ENCODE measurements at places on chromosomes 2 and 18.
A peak's percentile ranks its signal among the peaks of the same experiment; 100 is the strongest.

DNA sequence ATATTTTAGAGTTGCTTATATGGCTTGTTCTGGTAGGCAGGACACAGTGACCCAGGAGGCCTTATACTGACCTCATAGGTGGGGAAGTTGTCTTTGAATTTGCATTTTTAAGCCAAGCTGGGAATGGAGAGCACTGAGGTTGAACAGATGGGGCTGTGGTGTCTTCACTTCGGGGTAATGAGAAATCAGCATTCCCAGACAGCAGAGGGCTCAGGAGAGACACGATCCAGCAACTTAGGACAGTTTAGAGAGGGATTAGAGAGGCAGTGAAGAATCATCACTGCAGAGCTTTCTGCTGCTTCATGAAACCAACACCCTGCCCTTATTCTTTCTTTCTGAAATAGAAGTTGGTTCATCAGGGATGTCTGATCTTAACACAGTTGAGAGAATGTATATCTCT is 202.4 kb downstream of the TDRD15 start:
- DNase-seq, result no peak

- no peak for DNase-seq
Observed at GRCh38 chr18:4445902-4446301, 9.2 kb downstream of the DLGAP1 start.

GRCh38 chr2:113182471-113183260 is 8.9 kb downstream of the PSD4 start:
- DNase-seq, result no peak

DNA sequence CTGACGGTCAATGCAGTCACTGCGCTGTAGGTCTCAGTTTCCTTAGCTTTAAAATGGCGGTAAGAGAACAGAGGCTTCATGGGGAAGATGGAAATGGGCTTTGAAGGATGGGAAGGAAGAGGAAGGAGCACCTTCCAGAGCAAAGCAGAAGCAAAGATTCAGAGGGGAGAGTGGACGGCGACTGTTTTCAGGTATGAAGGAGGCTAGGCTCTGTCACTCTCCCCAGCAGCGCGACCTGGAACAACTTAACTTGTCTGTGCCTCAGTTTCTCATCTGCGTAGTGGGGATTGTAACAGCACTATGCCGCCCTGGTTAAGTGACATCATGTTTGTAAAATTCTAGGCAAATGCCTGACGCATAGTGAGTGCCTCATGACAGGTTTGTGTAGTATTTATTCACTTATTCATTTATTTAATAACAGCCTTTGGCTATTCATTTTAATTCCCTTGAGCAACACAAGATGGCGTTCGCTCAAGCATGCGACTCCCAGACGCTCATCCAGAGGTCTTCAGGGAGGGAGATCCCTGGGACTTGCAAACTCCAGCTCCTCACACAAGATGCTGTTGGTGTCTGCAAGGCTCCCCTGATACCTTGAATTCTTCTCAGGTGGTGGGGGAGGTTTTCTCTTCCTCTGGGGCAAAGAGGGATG is 336.3 kb downstream of the DYSF start:
- no peak for DNase-seq

DNA sequence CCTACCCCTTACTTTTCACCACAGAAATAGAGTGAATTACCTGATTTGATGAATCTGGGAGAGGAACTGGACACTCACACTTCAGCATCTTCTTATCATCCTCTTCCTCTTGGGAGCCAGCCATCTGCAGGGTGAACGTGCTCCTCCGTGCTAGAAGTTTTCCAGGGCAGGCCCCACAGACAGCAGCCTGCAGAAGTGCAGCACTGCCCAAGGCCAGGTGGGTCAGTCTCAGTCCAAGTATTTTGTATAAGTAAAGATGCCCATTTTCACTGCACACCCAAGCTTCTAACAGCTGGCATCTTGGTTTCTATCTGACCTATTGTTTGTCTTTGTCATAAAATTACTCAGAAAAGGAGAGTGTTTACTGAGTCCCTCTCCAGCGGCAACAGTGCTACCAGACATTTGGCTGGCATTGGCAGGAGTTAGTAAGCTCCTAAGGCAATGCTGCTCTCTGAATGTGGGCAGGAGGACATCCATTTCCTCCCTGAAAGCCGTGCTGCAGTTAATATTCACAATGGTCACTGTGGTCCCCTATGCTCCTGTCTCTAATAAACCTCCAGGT is 222.6 kb upstream of the CTAGE1 start:
- DNase-seq, result no peak

DNA sequence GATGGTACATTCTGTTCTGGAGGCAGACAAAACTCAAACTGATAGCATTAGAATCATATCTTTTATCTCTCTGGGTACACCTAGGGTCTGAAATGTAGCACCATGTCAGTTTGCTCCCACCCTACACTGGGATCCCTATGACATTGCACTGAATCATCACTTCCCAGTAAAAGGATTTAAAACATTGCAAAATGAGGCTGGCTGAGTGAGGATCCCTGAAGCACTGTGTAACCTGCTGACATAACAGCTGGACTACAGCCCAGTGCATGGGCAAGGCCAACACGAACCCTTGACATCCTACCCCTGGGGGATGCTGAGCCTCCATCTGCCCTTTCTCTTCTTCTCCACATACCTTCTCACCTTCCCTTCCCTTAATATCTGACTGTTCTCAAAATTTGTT is 253.2 kb downstream of the TTC32 start:
- DNase-seq, result no peak

- DNase-seq, result peak; percentile 81
Observed at GRCh38 chr2:57891086-57891712, 155.4 kb upstream of the VRK2 start.

DNA sequence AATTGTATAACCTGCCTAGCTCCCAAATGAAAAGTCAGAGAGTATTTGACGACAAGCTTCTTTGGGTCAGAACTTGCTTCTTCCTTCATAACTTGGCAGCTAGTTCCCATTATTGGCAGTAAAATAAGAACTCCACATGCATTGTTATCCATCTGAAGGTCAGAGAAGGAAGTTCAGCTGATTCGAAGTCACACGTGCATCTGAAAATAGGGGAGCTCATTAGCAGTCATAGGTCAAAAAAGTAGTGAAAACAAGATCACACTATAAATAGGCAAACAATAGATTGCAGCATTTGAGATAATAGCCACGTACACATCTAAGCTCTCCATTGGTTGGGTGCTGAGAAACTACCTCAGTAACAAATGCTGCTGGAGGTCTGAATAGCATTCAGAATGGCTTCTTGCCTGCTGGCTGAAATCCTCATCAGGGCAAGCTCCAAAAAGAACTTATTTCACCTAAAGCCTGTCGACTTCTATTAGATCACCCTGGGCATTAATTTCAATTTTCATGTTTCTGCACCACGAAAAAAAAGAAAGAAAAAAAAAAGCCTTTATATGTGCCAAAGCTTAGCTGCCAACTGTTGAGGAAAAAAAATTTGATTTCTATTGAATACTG is 1492.9 kb upstream of the CELF4 start:
- DNase-seq, result peak; percentile 46

DNA sequence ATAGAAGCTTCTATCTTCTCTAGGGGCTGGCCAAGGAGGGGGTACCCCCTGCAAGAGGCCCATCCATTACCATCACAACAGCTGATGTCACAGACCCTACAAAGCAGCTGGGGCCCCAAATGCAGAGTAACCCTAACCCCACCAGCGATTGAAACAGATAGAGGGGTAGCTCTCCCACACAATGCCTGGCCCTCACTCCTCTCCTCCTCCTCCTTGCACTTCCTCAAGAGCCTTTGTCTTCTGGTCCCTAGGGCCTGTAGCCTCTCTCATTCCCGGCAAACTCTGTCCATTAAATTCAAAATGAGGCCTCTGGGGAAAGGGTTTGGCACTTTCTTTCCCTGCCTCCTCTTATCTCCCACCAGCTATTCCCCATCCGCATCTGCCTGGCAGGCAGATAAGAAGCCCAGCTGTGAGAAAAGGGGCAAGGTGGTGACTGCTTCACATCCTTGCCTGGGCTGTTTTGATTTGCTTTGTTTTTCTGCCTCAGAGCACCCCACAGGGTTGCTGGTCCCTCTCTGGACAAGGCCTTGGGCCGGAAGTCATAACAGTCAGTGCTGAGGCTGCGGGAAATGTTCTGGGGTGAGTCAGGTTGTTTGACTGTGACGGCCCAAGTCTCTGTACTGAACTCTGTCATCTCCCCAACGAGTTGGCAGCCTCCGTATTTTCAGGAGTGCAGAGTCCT is 26.1 kb upstream of the CYP26B1 start:
- no peak for DNase-seq

GRCh38 chr2:239630618-239631286 is 229.9 kb upstream of the HDAC4 start:
- DNase-seq, result no peak

- no peak for DNase-seq
Observed at GRCh38 chr2:62391696-62392095, 114.3 kb downstream of the TMEM17 start.

- no peak for DNase-seq
Observed at GRCh38 chr18:76450452-76451395, 44.3 kb downstream of the ZNF516 start.

DNA sequence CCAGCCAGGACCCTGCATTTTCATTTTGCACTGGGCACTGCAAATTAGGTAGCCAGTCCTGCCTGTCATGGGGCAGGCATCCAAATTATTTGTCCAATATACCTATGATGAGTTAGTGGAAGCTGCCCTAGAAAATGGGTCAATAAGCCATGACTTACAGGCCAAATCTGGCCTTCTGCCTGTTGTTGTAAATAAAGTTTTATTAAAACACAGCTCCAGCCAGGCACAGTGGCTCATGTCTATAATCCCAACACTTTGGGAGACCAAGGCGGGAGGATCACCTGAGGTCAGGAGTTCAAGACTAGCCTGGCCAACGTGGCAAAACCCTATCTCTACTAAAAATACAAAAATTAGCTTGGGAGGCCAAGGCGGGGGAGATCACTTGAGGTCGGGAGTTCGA is 8.3 kb downstream of the AP1S3 start:
- no peak for DNase-seq

GRCh38 chr18:524466-524865 is 24.0 kb upstream of the COLEC12 start:
- no peak for DNase-seq

DNA sequence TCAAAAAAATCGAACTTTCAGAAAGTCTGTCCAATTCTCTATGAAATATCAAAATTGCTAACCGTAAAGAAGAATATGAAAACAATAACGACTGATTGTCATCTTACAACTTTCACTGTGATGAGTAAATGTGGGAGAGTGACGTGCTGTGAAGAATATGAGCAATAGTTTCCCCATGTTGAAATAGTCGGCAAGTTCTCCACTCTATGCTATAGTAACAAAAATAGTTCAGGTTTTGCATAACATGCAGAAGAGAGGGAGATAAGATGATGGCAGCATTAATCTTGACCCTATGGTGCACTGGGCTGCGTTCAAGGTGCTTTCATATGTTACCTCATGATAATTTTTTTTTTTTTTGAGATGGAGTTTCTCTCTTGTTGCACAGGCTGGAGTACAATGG is 196.8 kb upstream of the CYRIA start:
- DNase-seq, result no peak

DNA sequence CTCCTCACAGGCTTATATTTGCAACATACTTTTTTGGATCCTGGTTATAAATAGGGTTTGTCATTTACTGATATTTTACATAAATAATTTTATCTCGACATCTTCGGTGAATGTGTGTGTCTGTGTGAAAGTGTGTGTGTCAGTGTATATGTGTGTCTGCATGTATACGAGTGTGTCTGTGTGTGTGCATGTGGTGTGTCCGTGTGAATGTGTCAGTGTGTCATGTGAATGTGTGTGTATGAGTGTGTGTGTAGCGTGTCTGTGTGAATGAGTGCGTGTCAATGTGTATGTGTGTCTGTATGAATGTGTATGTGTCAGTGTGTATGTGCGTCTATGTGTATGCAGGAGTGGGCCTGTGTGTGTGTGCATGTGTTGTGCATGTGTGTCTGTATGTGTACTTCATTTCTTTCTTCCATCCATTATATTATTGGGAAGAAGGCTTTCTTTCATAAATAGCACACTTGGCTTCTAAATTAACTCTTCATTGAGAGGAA is 161.6 kb downstream of the ST6GAL2 start:
- DNase-seq, result no peak

GRCh38 chr2:109511168-109511567 is 102.6 kb downstream of the SEPTIN10 start:
- no peak for DNase-seq

GRCh38 chr2:19866771-19867170 is 35.0 kb downstream of the TTC32 start:
- no peak for DNase-seq

GRCh38 chr2:133635131-133635530 is 66.9 kb upstream of the NCKAP5 start:
- DNase-seq, result no peak

GRCh38 chr18:77001041-77001440 is 131.5 kb downstream of the MBP start:
- DNase-seq, result no peak

All from NCI-H446 treated with DMSO at 0.1 percent for 48 hours (cell line).